ENCODE measurements at places on chromosomes 7 and 10.
A peak's percentile ranks its signal among the peaks of the same experiment; 100 is the strongest.

- DNase-seq: no peak
These were observed 410.4 kb upstream of the AUTS2 start for GRCh38 chr7:69187824-69188333.

DNA sequence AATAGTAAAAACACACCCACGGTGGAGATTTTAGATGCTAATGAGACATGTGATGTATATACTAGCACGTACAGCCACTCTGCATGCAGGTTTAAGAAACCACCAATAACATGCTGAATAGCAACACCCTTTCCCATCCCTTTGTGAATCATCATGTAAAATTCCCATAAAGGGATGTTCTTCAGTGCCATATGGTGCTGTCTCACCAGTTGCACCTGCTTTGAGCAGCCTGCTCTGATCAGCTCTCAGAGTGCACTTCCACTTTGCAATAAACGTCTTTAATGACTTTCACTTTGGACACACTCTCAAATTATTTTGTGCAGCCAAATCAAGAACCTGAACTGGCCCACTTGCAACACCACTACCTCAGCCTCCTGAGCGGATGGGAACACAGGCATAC is 615.0 kb downstream of the ANKRD7 start:
- DNase-seq: no peak

GRCh38 chr10:9229702-9230244 is 1175.3 kb downstream of the GATA3 start:
- no peak for DNase-seq

GRCh38 chr10:4698075-4698474 is 127.9 kb upstream of the AKR1E2 start:
- DNase-seq: no peak

DNA sequence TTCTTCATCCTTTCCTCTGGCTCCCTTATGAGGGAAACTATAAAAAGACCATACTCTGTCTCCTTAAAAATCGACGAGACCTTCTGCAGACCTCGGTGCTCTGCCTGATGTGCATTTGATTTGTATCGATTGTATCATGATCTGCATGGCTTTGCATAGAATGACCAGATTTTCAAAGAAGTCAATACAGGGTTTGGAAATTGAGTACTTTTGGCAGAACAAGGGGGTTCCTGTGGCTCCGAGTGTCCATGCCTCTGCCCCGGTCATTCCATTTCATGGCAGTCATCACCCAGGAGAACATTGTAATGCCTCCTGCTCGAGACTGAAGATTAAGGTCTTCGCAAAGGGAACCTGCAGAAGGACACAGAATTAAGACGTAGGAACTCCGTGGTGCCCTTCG is 685 bp downstream of the CASP2 start:
- DNase-seq: no peak

GRCh38 chr7:73612598-73613269 is 11.6 kb downstream of the MLXIPL start:
- no peak for DNase-seq

DNA sequence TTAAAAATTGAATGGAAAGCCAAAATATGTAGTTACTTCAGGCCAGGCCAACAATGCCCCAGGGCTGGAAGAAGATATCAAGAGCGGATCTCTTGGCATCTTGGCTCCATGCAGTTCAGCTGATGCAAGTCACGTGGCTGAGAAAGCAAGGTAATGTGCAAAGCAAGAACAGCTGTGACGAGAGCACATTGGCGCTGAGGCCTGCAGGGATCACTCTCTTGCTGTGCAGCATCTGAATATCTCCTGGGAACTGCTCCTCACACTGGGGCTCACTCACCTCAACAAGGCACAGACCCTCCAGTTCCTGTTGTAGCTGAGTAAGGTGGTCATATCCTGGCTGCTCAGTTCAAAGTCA is 14.0 kb downstream of the AKR1B1 start:
- DNase-seq: no peak

DNA sequence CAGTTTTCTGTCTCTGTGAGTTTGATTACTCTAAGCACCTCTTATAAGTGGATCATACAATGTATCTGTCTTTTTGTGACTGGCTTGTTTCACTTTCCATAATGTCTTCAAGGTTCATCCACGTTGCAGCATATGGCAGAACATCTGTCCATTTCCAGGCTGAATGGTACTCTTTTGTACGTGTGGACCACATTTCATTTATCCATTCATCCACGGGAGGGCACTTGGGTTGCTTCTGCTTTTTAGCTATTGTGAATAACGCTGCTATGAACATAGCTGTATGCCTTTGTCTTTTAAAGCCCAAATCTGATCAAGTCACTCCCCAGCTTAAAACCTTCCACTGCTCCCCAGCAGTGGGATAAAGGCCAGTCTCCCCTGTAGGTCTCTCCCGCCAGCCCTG is 31.5 kb downstream of the EGFR start:
- DNase-seq: no peak

DNA sequence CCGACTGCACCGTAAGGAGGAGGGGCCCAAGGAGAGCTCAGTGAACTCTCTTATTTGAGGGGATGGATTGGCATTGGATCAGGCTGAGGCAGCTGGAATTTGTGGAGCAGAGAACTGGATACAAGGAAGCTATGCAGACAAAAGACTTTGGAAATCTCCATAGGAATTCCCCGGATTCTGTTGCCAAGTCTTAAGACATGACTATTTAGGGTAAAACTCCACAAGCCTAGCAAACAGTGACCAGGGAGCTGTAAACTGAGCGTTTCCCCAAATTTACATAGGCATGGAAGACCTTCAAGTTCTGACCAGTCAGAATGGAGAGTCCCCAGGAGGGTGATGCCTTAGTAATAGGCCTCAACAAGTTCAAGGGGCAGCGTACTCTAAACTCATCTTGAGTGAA is 82.5 kb upstream of the PCBD1 start:
- no peak for DNase-seq

DNA sequence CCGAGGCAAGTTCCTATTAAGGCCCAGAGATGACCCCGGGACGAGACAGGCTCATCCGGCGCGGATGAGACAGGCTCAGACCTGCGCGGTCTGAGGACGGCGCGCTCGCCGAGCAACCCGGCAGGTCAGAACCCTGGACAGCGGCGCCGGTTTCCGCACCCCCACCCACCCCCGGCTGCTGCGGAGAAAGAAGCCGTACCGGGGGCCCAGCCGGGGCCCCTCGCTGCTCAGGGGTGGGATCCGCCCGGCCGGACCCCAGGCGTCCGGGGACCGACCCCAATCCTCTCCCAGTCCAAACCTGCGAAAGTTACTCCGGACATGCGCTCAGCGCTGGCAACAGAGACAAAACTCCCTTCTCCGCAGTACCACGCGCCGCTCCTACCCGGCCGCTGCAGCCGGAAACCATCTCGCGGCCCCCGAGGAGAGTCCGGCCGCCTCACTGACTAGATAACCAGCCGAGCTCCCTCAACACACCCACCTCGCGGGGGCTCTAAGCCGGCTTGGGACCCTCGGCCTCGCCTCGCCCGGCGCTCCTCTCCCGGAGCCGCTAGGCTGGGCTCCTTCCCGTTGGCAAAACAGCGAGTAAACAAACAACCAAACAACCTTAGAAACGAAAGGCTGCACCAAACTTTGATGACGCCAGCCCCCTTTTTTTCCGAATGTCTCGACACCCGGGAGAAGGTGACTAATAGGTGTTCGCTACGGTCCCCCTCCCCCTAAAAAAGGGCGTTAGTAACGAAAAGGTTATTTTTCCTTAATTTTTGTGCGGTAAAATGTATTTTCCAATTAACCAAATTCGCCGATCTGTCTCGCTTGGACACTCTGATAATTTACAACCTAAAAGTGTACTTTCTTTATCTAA is 2.3 kb upstream of the DRGX start:
- DNase-seq: peak; percentile 67

GRCh38 chr10:100724531-100725027 is 20.8 kb upstream of the PAX2 start:
- no peak for DNase-seq

DNA sequence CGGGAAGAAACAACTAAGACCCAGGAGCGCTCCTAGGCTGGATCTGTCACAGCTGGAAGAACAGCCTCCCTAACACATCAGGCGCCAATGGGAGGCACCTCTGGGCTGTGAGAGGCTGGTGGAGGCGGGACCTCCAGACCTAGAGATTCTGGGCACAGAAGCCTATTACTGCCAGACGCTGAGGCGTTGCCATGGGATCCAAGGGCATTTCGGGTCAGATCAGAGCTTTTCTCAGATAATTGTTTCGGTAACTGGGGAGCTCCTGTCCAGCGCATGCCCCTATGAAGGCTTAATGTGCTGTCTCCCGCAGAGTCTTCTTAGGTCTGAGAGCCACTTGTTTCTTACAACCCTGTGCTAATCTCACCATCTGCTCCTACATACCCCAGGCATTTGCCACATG is 339.2 kb downstream of the ZNF716 start:
- no peak for DNase-seq

DNA sequence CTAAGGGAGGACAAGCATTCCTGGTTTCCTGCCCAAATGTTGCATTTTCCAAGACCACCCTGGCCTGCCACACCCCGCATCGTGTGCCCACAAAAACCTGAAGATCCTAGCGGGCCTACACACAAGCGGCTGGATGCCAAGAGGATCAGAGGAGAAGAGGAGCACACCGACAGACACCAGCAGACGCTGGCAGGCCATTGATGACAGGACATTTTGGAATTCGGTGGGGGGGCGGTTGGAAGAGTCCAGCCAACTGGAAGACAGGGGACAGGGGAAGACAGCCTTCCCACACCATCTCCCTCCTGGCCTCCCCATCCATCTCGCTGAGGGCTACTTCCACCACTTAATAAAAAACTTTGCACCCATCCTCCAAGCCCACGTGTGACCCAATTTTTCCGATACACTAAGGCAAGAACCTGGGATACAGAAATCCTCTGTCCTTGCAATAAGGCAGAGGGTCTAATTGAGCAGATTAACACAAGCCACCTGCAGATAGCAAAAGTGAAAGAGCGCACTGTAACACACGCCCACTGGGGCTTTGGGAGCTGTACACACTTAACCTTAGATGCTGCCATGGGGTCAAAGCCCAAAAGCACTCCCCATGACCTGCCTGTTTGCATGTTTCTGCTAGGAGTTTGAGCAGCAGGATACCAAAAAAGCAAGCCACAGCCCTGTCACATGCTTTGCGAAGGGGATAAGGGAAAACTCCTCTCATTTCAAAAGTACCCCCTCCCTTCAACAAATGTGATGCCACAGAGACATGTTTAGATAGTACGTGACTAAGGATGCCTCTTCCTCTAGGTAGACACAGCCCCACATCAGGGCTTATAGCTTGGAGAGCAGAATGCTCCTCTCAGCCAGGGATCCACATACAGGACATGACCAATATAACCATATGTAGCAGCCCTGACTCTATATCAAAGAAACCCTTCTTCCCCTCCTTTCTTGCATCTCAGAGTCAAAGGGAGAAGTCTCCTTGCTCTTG is 13.4 kb upstream of the SMNDC1 start:
- DNase-seq: no peak

- DNase-seq: no peak
These were observed 31.7 kb downstream of the ZNF775 start for GRCh38 chr7:150410680-150411346.

Measured in HEK293T (cell line).